ENCODE measurements at places on chromosomes 6 and 20.

- peak; percentile 36 for DNase-seq
Measured at GRCh38 chr6:14903176-14904038, 342.5 kb upstream of the JARID2 start.

DNA sequence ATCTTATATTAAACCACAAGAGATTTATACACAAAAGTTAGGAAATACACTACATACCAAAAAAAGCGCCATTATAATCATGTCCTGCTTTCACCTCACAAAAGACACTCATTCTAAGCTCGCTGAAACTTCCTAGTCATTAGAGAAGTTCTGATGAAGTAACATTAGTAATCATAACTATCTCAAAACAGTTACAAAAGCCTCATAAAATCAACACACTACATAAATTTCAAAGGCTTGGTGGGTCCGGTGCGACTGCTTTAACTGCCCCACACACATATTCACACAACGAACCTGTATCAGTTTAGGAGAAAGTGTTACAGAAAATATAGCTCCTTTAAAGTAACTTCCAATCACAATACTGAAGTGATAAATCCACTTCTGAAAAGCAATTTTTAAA lies 1.9 kb downstream of the PHIP start:
- DNase-seq: no peak

- no peak for DNase-seq
Measured at GRCh38 chr6:18019539-18020534, 32.4 kb upstream of the KIF13A start.

DNA sequence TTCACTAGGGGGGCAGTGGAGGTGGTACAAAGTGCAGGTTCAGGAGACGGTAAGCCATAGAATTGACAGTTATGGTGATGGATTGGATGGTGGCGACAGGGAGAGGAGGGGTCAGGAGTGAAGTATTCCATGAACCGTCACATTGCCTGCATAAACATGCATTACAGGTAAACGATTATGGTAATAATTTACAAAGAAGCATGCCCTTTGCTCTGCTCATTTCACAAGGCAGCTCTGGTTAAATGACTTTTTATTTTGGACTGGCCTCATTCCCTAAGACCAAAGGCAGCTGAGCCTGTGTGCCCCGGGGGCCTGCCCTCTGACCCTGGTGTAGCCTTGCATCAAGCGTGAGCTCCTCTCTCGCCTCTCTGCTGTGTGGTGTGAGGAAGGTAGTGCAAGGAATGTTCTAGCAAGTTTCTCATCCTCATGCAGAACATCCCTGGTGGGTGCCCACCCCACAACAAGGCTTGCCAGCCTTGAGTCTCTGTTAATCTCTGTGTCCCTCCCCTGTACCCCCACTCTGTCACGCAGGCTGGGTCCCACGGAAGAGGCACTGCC lies 59.0 kb downstream of the PPP1R14C start:
- no peak for DNase-seq

- no peak for DNase-seq
Measured at GRCh38 chr20:48025661-48026060, 240.4 kb upstream of the SULF2 start.

DNA sequence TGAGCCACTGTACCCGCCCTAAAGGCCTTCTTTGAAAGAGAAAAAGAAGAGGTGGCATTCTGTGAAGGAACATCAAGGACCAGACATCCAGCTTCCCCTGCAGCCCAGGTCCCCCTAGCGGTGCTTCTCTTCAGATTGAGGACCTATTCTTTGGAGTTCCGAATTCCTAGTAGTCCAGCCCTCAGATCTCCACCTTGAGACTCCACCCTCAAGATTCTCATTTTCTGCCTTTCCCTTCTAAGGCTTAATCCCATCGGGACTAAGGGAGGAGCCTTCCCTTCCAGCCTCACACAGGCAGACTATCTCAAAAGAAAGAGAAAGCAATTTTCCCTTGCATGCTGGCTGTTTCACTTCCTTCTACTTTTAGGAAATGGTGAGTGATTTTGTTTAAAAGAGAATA lies 32.5 kb downstream of the MUC22 start:
- no peak for DNase-seq

DNA sequence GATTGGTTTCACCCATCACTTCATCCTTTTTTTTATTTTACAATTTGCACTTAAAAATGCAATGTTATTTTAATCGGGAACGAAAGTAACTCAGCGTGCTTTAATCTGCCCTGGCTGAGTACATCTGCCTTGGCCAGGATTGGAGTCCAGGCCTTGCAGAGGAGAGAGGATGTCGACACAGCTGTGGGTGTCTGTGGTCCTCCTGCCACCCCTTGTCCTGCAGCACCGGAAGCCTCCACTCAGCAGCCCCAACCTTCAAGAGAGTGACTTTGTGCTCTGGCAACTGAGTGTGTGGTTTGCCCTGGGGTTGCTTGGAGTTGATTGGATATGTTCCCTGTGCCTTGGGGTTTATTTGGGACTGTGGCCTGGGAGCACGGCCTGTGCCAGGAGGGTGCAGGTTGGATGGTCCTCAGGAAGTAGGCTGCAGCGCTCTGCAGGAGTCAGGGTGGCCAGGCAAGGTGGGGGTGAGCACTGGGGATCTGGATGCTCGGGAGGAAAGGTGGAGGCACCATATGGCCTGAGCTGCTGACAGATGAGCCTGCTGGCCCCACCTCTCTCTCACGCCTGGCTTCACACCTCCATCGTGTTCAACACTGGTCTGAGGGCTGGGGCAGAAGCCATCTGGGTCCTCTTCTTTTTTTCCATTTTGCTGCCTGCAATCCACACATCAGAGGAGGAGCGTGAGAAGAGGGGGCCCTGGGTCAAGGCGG lies 4.3 kb downstream of the MYT1 start:
- DNase-seq: no peak

GRCh38 chr6:136129365-136129764 lies 120.7 kb downstream of the MTFR2 start:
- DNase-seq: no peak

- DNase-seq: no peak
Measured at GRCh38 chr20:62055106-62055861, 10.4 kb downstream of the TAF4 start.

DNA sequence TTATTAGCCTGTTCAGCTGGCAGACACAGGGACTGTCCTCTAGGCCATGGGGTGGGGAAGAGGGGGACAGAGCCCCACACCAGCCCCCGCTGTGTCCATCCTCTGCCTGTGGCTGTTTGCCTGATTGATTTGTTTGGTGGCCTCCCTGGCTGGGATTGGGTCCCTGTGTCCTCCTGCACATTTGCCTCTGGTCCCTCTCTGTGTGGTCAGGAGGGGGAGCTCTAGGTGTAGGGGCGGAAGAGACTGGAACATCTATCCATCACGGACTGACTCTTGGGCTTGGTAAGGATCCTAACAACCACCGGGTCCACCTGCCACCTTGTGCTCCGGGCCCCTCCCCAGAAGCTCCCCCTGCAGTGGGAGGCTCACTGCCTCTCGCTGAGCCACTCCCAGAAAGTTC lies 38.4 kb upstream of the CCDC167 start:
- DNase-seq: no peak

GRCh38 chr6:17574866-17575560 lies 25.1 kb upstream of the FAM8A1 start:
- no peak for DNase-seq

Measured in GDM1 (cell line).